ENCODE measurements at places on chromosomes 1 and 21. TPM values are rescaled to one million over a fixed set of nuclear protein-coding genes. Genes with fewer than 3 reads are reported as not detected.

DNA sequence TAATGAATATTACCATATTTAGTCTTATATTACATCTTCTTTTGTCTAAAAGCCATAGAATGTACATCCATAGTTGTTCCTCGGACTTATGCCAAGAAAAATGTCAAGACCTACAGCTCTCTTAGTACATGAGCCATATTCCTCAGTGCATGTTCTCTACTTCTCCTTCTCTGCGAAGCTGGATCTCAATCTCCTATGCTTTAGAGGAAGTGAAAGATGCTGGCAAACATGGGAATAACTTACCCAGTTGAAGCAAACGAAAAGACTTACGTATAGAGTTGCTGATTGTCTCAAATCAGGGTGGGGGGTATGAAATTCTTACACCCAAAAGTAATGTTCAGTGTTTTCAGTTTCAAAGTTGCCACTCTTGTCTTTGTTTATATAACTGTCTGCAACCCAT lies 32.7 kb downstream of the OR13G1 start:
- DNase-seq = no peak

DNA sequence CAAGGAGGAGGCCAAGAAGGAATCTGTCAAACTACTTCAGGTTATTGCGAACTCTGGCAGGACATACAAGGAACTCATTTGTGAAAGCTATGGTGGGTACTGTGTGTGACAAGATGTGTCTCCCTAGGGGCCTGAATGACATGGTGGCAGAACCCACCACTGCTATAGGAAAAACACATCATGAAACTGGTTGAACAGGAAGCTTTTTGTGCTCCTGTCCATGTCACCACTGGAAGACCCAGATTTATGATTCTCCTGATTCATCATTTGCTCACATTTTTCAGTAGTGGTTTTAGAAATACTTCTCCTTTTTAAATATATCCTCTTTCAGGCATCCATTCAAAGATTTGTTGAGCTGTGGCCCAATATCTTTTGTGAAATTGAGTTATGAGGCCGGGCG lies 23.6 kb downstream of the ARMH1 start:
- no peak for DNase-seq

DNA sequence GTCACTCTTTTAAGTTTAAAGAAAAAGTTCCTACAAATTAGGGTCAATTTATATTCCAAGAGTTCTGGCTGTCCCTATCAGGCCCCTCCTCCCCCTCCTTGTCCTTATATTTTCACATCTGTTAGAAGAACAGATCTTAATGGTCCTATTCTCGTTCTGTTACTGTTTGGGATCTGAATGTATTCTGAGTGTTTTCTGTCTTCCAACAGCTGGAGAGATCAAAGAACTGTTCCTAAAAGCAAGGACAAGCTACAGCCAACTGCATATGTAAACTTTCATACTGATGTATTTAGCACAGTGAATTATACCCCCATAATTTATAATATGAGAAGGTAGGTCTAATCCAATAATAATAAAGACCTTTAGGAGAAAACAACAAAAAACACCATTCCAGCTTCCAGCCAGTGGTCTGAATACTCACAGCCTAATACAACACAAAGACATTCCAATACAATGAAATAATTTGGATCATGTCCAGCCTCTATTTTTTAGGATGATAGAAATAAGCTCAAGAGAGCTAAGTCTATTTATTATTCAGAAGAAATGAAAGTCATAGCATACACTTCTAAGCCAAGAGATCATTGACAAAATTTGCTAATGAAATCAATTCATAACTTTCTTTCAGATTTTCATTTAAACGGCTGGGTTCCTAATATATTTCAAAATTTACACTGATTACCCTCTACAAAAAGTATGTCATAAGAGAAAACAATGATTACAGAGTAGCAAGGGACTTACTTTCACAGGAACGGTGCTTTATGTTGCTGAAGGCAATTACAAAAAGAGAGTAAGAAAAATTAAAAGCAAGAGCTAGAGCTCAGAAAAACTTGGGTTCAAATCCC lies 25.3 kb downstream of the WLS start:
- DNase-seq = no peak

The OR2T2 gene
- not detected for total RNA-seq

The FCER1G gene
- not detected for total RNA-seq

The HLX gene
- total RNA-seq = 0.09 TPM

The SPRR2B gene
- not detected for total RNA-seq

DNA sequence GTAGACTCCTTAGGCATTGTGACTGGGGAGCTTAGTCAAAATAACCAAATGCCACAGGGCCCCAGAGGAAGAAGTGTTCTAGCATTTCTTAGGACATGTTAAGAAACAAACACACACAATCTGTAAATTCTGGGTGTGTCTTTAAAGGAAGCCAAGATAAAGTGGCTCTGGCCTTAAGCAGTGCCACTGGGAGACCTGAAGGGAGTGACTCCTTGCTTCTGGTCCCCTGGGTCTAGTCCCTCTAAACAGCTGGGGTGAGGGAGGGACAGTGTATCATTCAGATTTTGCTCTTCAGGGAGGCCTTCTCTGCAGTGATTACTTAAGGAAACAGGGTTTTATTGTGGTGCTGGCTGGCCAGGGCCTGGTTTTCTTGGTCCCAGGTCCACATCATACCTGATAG lies 9.1 kb upstream of the PROK1 start:
- no peak for DNase-seq

DNA sequence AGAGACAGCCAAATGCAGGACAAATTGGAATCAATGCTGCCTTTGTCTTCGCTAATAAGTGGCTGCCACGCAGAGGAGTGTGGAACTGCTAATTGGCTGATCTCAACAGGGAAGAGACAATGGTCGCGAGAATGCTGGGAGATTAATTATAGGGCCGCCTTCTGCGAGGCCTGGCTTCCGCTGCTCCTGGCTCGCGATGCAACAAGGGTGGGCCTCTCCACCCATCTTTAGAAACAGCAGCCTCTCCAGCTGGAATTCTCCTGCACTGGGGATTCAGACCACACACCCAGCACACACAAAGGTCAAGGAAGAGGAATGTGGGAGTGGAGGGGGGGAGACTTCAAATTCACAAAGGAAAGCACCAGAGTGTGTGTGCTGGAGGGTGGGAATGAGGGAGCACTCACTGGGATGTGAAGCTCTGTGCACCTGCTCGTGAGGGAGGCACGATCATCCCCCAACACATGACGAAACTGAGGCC lies 200.7 kb upstream of the GRIK3 start:
- no peak for DNase-seq

DNA sequence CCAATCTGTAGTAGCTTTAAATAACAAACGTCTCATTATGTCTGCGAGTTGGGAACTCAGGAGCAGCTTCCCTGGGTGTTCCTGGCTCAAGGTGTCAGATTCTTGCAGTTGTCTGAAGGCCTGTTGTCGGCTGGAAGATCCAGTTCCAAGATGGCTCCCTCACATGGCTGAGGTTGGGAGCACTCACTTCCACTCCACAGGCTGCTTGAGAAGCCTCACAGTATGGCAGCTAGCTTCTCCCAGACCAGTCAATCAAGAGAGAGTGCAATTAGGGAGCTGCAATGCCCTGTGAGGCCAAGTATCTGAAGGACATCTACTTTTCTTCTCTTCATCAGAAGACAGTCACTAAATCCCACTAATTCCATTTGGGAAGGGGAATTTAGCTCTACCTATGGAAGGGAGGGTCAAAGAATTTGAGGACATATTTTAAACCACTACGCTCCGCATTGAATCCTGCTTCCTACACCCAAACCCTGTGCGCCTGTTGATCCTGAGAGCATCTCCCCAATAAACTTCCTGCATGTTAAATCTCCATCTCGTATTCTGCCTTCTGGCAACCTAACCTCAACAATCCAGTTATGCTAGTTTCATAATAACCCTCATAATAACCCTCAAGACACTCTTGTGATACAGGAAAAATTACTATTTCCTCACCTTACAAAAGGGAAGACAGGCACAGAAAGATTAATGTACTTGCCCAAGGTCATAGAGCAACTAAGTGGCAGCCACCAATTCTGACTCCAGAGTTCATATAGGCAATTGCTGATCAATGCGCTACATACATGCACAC lies 3.6 kb upstream of the VPS26C start:
- DNase-seq = no peak

GRCh38 chr1:187771396-187771795 lies 942.6 kb downstream of the PLA2G4A start:
- no peak for DNase-seq

The PCP4L1 gene
- not detected for total RNA-seq

GRCh38 chr1:31586376-31587327 lies 10.3 kb downstream of the TINAGL1 start:
- no peak for DNase-seq
